ENCODE measurements at places on chromosomes 4 and X.

DNA sequence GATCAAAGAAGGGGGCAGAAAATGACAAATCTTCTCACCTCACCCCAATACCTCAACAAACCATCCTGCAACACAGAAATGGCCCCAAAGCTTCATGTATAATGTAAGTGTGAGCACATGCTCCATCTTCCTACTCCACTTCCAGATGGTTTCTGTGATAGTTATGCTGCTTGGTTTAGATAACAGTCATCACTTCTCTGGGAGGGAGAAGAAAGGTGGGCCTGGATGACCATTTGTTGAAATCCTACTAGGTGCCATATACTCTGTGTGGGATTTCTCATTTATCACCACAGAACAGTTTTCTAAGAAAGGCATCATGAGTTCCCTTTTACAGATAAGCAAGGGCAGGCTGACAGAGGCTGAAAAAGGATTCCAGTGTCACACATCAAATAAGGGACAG, 31.3 kb upstream of the NXF3 start:
- no peak for DNase-seq

GRCh38 chrX:1754077-1754476, 139.2 kb downstream of the ASMT start:
- DNase-seq: no peak

GRCh38 chr4:147570616-147571015, 46.6 kb upstream of the TMEM184C start:
- DNase-seq: no peak

GRCh38 chr4:8528713-8529112, 51.5 kb upstream of the GPR78 start:
- no peak for DNase-seq

- DNase-seq: no peak
Measured at GRCh38 chr4:15149839-15150592, 147.7 kb downstream of the CPEB2 start.

DNA sequence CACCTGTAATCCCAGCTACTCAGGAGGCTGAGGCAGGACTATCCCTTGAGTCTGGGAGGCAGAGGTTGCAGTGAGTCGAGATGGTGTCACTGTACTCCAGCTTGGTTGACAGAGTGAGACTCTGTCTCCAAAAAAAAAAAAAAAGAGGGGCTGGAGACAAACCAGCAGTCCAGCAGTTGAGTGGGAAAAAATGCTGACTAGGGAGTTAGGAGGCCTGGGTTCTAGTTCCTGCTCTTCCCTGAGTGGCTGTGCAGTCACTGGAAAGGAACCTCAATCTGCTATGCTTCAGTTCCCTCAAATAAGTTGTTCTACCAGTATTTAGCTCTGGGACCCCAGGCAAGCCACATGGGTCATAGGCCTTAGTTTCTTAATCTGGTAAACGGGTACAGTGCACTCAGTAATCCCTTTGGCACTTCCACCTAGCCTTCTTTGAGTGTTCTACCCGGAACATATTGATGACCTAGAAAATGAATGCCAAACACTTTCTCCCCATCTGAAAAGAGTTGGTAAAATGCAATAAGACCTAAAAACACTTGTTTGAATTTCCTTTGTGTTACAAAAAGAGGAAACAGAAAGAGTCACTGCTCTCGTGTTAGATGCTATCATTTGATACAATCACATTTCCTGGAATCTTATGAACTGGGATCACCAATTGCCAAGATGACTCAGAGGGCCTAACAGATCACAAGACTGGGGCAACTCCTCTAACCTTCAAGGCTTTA, 99.3 kb upstream of the EGFL6 start:
- DNase-seq: no peak

DNA sequence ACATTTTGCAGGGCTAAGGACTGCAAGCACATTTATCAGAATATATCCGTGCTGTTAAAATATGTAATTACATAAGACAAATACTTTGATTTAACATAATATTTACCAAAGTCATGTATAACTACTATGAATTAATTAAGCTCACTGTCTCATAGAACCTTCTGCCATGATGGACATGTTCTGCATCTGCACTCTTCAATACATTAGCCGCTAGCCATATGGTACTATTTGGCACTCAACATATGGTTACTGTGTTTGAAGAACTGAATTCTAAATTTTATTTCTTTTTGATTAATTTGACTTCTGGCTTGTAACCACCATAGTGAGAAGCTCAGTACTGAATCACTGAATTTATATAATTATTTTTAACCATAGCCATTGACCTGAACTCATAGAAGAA, 427.0 kb upstream of the TRAM1L1 start:
- DNase-seq: no peak

GRCh38 chr4:164959896-164960295, 17.6 kb downstream of the TRIM61 start:
- no peak for DNase-seq

GRCh38 chr4:178240891-178241290, 798.7 kb upstream of the AGA start:
- DNase-seq: no peak

GRCh38 chr4:57119054-57119651, 9.0 kb upstream of the IGFBP7 start:
- DNase-seq: no peak

DNA sequence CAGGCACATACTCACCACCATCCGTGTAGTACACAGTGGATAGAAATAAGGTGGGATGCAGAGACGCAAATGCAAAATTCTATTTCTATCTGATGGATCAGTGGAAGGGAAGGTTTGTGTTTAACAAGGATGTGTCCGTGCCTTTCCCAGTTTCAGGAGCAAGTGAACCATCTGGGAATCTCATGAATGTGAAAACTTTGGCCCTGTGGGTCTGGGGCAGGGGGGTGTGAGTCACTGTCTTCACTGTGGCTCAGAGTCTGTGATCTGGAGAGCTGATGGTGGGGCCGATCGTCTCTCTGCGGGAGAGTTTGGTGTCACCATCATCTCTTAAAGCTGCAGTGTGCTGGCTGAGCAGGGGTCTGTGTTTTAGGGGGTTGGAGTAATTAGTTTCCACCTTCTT, 179.3 kb upstream of the STS start:
- DNase-seq: no peak

DNA sequence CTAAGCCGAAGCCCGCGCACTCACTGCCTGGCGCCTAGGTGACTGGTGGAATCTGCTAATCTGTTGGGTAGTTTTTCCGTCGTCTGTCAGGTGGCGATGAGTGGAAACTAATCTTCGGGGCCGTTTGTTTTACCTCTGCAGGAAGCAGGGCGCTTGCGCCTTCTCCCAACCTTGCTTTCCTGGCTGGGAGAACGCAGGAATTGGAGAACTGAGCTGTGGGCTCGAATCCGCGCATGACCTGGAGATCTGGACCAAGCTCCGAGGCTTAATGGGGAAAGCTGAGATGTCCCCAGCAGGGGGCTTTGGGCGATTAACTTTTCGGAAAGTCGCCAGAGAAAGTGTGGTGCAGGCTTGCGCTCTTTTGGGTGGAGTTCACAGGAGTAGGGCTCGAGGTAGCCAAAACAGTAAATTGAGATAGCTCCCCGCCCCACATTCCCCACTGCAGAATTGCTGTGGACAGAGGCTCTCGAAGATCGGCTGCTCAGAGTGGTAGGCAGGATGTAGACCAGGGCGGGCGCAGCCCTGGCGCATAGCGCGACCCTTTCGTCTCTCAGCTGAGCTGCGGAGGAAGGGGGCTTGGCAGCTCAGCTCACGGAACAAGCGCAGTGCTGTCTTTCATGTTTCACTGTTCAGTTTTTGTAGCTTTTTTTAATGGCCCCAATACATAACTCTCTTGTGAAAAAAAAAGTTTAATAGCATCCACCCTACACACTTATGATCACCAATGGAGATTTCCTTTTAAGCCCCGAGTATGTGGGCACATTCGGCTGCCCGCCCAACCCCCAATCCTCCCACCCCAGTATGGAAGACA, 2.7 kb upstream of the FGF5 start:
- DNase-seq: no peak

DNA sequence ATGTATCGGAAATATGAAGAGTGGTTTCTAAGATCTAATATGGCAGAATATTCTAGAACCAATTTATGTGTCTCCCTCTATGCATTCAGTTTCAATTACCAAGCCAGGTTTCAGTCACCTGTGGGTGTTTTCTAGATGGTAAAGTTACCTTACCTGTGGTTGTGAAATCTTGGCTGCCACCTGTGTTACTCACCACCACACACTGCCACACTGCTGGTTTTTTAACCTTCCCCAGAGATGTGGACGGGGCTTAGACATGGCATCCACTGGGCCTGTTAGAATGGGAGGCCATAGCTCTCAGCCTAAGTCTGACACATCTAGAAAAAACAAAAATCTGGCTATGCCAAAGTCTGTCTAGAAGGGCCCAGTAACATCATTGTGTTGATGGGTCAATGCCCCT, 896.5 kb upstream of the PABPC4L start:
- no peak for DNase-seq

GRCh38 chr4:946517-947471, 14.5 kb downstream of the TMEM175 start:
- DNase-seq: no peak

DNA sequence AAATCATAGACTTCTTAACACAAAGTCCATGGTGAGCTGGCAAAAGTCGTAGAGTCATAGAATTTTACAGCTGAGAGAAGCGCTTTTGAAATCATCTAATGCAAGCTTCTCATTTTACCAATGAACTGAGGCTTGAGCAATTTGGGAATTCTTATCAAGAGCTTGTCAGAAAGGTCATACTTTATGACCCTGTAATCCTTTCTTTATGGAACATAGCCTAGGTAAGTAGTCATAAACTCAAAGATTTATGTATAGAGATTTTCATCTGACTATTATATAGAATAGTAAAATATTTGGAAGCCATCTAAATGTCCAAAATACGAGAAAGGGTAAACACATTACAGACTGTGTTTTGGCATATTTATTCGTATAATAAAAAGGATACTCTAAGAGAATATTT, 563.5 kb downstream of the PCDH7 start:
- no peak for DNase-seq

- DNase-seq: no peak
Measured at GRCh38 chrX:150465326-150465725, 102.2 kb downstream of the MAMLD1 start.

DNA sequence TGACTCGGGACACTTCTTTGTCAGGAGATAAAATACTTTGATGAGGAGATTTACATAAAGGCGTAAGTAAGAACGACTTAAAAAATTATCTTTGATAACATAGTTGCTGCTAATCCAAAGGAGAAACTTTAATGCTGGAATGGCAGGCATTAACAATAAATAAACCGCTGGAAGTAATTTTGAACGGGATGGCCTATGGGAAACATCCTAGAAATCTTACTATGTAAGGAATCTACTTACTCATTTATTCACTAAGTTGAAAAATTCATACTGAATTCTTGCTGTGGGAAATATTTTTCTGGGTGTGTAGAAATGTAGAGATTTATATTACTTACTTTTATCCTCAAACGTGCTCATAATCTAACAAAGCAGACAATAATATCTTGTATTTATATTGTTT, 425.7 kb upstream of the ZFP42 start:
- DNase-seq: no peak

- no peak for DNase-seq
Measured at GRCh38 chrX:150329868-150330267, 33.2 kb upstream of the MAMLD1 start.

DNA sequence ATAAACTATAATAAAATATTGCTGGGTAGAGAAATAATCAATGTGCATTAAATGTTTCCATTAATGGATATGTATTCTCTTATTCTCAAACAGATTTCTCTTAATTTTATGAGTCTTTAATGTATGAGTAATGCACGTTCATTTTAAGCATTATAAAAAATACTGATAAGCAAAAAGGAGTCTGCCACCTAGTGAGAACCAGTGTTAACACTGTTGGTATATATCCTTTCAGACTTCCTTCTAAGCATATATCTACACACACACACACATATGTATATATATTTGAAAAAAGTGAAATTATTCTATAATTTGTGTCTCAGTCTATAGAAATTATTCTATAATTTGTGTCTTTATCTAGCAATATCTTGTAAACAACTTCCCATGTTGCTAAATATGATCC, 49.9 kb upstream of the MTMR1 start:
- DNase-seq: no peak

DNA sequence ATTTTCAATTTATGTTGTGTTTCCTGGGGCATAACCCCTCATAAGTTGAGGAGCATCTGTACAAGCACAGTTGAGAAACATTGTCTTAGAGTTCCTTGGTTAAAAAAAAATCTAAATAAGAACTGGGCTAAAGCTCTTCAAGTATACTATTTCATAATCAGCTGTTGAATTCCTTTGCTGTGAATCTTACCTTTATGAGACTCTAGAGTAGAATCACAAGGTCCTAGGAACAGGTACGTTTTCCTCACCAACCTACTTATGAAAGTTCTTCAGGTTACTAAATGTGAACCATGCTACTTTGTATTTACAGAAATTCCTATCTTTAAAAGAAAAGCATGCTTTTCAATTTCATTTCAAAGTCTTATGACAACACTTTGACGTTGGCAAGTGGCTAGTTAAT, 20.9 kb upstream of the SOD3 start:
- no peak for DNase-seq

Measured in D341Med (cell line).